ENCODE measurements at places on chromosomes 4 and X. TPM values are rescaled to one million over a fixed set of nuclear protein-coding genes. Genes with fewer than 3 reads are reported as not detected.

DNA sequence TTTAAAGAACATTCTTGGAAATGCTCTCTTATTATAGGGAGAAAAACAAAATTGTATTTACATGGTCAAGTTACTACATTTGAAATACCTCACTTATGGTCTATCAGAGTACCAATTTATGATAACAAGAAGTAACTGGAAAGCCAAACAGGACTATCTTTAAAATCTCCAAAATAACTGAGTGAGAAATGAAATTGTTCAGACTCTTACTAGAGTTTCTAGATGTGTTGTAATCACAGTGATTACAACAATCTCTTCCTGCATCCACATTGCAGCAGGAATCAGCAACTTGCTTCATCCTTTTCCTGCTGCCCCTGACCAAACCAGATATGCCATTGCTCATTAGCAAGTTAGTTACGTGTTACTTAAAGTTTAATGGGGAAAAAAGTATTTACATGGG, 245.2 kb upstream of the SMIM31 start:
- no peaks in the 10 kb centered on the region for H3K36me3 ChIP-seq
- no peaks in the 10 kb centered on the region for H3K4me1 ChIP-seq
- no peaks in the 10 kb centered on the region for H3K27me3 ChIP-seq
- DNase-seq = no peak

DNA sequence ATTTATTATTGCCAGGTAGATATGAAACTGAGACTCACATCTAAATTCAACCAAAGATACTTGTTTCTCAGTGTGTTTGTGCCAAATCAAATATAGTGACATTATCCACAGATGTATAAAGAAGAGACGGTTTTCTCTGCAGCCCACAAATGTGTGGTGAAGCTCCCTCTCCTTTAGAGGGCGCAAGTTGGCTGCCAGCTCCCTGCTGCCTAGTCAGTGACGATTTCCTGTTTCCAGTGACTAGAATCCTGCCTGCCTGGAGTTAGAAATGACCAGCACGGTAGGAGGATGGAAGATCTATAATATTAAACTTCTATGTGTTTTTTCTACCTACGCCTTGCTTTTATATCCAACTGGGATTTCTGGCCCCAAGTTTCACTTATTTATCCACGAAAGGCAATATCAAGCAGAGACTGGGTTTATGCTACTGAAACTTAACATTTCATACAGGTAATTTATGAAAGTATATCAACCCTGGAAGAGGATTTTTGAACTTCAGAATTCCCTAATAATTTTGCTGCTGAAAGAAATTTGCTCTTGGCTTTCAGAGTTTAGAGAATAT, 1793.7 kb upstream of the TENM3 start:
- no peaks in the 10 kb centered on the region for H3K4me1 ChIP-seq
- H3K27ac ChIP-seq = no peak overlapping the region
- H3K27me3 ChIP-seq = no peaks in the 10 kb centered on the region

GRCh38 chrX:24412637-24413363, 52.3 kb upstream of the PDK3 start:
- no peaks in the 10 kb centered on the region for H3K27me3 ChIP-seq
- no peak overlapping the region for H3K4me3 ChIP-seq
- no peak for DNase-seq

DNA sequence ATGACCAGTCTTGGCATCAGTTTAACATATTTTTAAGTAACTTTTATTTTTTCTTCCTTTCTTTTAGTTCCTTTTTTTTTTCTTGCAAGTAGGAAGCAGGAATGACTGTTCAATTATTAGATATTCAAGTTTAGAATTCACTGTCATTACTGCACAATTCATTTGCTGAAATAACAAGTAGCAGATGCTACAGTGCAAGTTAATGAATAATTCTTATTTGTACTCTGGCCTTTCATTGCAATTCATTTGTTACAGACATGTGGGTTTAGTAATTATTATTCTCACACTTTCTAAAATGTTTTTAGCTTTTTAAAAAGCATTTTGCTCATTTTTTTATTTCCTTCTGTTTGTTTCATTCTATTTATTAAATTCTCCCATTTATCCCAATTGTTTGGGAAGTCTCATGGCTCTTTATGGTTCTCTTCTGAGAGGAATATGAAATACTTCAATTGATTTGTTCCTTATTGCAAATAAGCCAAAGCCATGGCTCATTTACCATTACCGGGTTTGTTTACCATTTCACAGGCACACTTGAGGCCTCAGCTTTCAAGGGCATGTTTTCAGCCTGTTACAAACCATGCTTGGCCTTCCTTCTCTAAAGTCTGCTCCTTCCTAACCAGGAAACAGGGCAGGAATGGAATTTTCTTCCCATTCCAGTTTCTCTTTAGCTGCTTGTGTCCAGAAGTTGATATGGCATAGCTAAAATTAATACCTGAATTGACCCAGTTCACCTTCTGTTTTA, 4.6 kb upstream of the DCAF4L1 start:
- H3K36me3 ChIP-seq = no peaks in the 10 kb centered on the region
- no peak overlapping the region for H3K4me3 ChIP-seq

- DNase-seq = no peak
Observed at GRCh38 chr4:52979821-52980590, 117.9 kb downstream of the RASL11B start.

GRCh38 chr4:173651651-173652282, 121.7 kb upstream of the HAND2 start:
- H3K4me1 ChIP-seq = no peaks in the 10 kb centered on the region
- H3K36me3 ChIP-seq = no peaks in the 10 kb centered on the region
- no peak overlapping the region for H3K4me3 ChIP-seq

GRCh38 chrX:42567268-42567667, 210.7 kb downstream of the PPP1R2C start:
- H3K27me3 ChIP-seq = no peaks in the 10 kb centered on the region
- no peaks in the 10 kb centered on the region for H3K36me3 ChIP-seq
- no peak overlapping the region for H3K4me3 ChIP-seq
- DNase-seq = no peak
- no peaks in the 10 kb centered on the region for H3K4me1 ChIP-seq

DNA sequence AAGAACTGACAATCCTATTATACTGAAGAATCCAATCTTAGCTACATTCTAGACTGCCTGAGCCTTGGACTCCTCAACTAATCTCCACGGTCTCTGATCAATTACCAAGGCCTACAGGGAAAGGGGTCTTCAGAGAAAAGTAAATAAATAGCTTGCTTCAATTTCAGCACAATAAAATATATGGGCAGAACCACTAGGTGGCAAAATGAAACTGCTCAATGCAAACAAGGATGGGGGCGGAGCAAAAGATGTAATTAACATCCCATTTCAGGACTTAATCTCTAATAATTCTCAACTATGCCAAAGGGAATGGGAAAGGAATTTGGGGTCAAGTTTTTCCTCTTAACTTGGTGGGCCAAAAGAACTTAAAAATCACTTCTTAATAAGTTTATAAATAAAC, 78.4 kb upstream of the MAP3K15 start:
- H3K27ac ChIP-seq = no peak overlapping the region
- DNase-seq = peak; percentile 20
- no peaks in the 10 kb centered on the region for H3K4me1 ChIP-seq
- H3K36me3 ChIP-seq = no peaks in the 10 kb centered on the region
- H3K4me3 ChIP-seq = no peak overlapping the region

DNA sequence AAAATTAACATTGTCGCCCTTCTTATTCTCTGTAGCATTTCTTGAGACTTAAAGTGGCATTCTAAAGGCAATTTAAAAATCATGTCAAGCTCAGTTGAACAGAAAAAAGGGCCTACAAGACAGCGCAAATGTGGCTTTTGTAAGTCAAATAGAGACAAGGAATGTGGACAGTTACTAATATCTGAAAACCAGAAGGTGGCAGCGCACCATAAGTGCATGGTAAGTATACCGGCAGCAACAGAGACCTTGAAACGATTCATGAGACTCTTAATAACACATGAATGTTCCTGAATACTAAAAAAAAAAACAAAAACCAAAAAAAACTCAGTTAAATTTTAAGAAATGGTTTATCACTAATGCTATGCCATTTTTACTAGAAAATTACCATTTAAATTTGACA, 82.4 kb upstream of the HPRT1 start:
- H3K27ac ChIP-seq = peak overlapping the region; percentile 43
- no peaks in the 10 kb centered on the region for H3K4me1 ChIP-seq
- H3K36me3 ChIP-seq = peaks cover 39% of the 10 kb centered on the region
- DNase-seq = no peak
- H3K27me3 ChIP-seq = no peaks in the 10 kb centered on the region

DNA sequence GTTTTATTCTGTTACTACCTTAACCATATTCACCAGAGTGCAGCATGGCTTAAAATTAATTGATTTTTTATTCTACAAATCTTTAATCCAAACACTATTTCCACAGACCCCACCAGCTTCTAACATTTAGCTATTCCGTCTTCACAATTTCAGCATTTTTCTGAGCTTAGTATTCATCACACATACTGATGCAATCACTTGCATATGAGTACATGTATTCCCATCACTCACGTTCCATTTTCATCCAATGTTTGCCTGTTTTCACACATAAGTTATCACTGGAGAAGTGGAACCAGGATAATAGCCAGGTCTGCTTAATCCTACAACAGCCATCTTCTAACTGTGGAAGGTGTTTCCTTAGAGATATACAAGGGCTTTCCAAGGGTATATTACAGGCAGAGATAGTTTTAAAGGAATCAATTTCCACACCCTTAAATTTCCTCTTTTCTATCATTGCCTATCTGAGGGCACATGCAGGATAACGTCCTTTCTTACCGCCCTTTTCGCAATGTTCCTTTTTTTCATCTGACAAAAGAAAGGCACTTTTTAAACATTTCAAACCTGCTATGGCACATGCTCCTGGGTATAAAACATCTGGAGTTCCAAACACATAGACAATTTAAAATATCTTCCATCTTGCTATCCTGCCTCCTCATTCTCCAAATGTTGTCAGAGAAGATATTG, 115.8 kb downstream of the CORIN start:
- H3K4me1 ChIP-seq = no peaks in the 10 kb centered on the region
- H3K36me3 ChIP-seq = no peaks in the 10 kb centered on the region
- no peak for DNase-seq
- H3K4me3 ChIP-seq = no peak overlapping the region
- H3K27me3 ChIP-seq = no peaks in the 10 kb centered on the region
- H3K27ac ChIP-seq = no peak overlapping the region

DNA sequence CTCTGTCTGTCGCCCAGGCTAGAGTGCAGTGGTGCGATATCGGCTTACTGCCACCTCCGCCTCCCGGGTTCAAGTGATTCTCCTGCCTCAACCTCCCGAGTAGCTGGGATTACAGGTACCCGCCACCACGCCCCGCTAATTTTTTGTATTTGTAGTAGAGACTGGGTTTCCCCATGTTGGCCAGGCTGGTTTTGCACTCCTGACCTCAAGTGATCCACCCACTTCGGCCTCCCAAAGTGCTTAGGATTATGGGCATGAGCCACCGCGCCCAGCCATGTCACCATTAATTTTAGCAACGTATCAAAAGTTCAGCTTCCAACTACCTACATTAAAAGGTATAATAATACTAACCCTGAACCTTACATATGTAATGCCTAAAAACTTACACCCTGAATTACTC, 940 bp upstream of the UTP3 start:
- peak overlapping the region; percentile 82 for H3K27ac ChIP-seq
- H3K27me3 ChIP-seq = no peaks in the 10 kb centered on the region
- DNase-seq = peak; percentile 15
- peak overlapping the region; percentile 76 for H3K4me3 ChIP-seq

GRCh38 chr4:152540293-152540674, 4.4 kb upstream of the FBXW7 start:
- peaks cover 10% of the 10 kb centered on the region for H3K4me1 ChIP-seq
- no peak for DNase-seq
- H3K27ac ChIP-seq = no peak overlapping the region
- no peaks in the 10 kb centered on the region for H3K27me3 ChIP-seq
- no peak overlapping the region for H3K4me3 ChIP-seq
- peaks cover 15% of the 10 kb centered on the region for H3K36me3 ChIP-seq

DNA sequence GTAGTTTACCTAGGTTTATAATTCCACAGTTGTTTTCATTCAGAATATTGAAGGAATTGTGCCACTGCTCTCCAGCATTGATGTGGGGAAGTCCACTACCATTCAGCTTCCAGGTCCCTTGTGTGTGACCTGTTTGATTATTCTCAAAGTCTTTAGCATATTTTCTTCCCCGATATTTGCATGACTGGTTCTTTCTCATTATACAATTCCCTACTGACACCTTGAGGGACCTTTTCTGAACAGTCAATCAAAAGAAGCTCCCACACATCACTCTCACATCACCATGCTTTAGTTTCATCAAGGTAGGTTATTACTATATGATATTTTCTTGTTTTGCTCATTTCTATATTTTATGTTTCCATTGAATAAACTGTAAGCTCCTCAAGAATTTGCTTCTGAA, 44.1 kb downstream of the SLC39A8 start:
- H3K27ac ChIP-seq = no peak overlapping the region
- peaks cover 2% of the 10 kb centered on the region for H3K4me1 ChIP-seq
- no peak overlapping the region for H3K4me3 ChIP-seq
- no peaks in the 10 kb centered on the region for H3K36me3 ChIP-seq
- no peaks in the 10 kb centered on the region for H3K27me3 ChIP-seq

GRCh38 chr4:18568600-18568999, 547.0 kb upstream of the LCORL start:
- H3K27me3 ChIP-seq = no peaks in the 10 kb centered on the region
- H3K36me3 ChIP-seq = no peaks in the 10 kb centered on the region
- no peak overlapping the region for H3K4me3 ChIP-seq

GRCh38 chr4:100548200-100548560, 30.4 kb upstream of the EMCN start:
- no peaks in the 10 kb centered on the region for H3K27me3 ChIP-seq
- H3K4me1 ChIP-seq = no peaks in the 10 kb centered on the region
- H3K36me3 ChIP-seq = no peaks in the 10 kb centered on the region
- no peak overlapping the region for H3K27ac ChIP-seq
- no peak for DNase-seq
- H3K4me3 ChIP-seq = no peak overlapping the region

GRCh38 chr4:108466936-108467902, 153.2 kb upstream of the RPL34 start:
- H3K36me3 ChIP-seq = no peaks in the 10 kb centered on the region
- H3K4me3 ChIP-seq = no peak overlapping the region
- no peak overlapping the region for H3K27ac ChIP-seq
- H3K27me3 ChIP-seq = peaks cover 11% of the 10 kb centered on the region

DNA sequence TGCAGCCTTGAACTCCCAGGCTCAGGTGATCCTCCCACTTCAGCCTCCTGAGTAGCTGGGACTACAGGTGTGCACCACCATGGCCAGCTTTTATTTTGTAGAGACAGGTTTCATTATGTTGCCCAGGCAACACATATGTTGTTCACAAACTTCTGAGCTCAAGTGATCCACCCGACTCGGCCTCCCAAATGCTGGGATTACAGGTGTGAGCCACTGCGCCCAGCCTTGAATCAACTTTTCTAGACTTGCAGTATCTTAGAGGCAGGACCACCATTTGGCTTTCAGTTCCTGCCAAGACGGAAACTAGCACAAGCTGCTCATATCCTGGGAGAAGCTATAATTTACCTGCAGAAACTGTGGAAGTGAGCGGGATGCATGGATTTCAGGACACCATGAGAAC, 19.9 kb downstream of the NAT8L start:
- peaks cover 17% of the 10 kb centered on the region for H3K27me3 ChIP-seq
- no peaks in the 10 kb centered on the region for H3K4me1 ChIP-seq
- no peak for DNase-seq
- no peaks in the 10 kb centered on the region for H3K36me3 ChIP-seq
- H3K4me3 ChIP-seq = no peak overlapping the region
- no peak overlapping the region for H3K27ac ChIP-seq

The POLR2B gene
- 128 TPM for polyA plus RNA-seq

The GPRIN3 gene
- not detected for polyA plus RNA-seq

The ADD1 gene
- polyA plus RNA-seq = 121 TPM

The FGFR3 gene
- 51.5 TPM for polyA plus RNA-seq

The PTTG2 gene
- not detected for polyA plus RNA-seq

The JADE3 gene
- 3.8 TPM for polyA plus RNA-seq

The GPR82 gene
- not detected for polyA plus RNA-seq

The GAGE12E gene
- polyA plus RNA-seq = not detected

Data from K562 (cell line).